Activated CD8-positive, alpha-beta memory T cell treated with anti-CD3 and anti-CD28 coated beads for 4 hours (primary cell): ENCODE measurements at places on chromosomes 4 and X.

GRCh38 chrX:153867139-153867538 is 18.8 kb downstream of the L1CAM start:
- DNase-seq, result no peak

- DNase-seq, result no peak
Measured at GRCh38 chrX:39690541-39691415, 407.0 kb downstream of the BCOR start.

DNA sequence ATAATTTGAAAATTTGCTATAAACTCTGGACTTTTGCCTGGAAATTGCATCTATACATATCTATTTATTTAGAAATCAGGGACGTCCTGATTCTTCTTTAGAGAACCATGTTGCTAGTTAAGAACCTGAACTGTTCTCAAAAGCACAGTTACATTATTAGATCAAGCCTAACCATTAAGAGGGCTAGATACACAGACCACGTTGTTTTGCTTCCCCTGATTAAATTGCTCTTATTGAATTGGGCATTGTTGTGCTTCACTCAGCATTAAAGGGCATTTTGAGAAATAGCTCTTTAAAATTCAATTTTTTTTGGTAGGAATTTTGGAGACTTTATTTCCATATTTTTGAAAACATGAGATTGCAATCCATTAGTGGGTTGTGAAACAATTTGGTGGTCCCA is 44.4 kb downstream of the FIP1L1 start:
- DNase-seq, result no peak

- no peak for DNase-seq
Measured at GRCh38 chr4:57061395-57061794, 48.8 kb downstream of the IGFBP7 start.

DNA sequence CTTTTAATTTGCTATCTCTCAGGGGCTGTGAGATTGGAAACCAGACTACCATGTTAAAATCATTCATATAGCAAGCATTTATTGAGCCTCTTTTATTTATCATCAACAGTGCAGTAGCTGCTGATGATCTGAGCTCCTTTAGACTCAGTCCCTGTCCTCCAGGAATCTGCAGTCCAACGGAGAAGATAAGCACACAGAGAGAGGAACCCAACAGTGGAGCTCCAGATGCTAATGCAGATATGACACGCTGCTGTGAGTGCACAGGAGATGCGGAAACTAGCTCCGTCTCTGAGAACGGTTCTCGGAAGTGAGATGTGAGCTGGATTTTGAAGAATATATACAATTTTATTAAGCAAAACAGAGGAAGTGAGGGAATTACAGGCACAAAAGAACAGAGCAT is 35.4 kb downstream of the DCHS2 start:
- no peak for DNase-seq

DNA sequence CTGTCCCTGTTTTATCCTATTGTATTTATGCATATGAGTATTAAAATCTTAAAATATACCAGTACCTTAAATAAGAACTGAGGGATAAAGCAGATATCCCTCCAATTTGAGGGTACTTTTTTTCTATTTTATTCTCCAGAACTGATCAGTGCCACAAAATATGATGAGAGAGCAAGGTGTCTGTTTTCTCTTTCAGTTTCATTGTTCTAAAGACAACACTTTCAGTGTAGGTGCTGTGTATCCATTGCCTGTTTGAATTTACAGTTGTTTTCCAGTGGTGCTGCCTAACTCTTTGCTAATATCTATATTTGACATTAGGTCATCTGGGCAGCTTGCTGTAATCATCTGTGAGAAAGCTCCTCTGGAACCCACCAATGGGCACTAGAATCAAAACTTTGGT is 394.7 kb downstream of the IL1RAPL1 start:
- DNase-seq, result no peak

GRCh38 chrX:118660085-118660484 is 67.3 kb upstream of the IL13RA1 start:
- DNase-seq, result no peak

DNA sequence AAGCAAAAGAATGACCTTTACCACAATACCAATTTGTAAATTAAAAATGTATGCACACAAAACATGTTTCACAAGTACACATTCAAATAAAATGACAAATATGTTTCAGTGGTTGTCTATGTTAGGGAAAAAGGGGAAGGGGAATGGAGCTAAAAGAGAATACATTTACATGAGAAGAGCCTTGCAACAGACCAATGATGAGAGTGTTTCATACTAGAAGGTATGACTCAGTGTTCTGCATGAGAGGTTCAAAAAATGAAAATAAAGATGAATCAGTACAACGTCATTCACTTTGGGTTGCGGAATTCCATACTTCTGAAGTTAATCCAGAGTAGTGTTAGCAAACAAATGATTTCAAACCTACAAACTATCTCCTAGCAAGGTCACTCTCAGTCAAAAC is 51.7 kb downstream of the RPGR start:
- DNase-seq, result no peak

DNA sequence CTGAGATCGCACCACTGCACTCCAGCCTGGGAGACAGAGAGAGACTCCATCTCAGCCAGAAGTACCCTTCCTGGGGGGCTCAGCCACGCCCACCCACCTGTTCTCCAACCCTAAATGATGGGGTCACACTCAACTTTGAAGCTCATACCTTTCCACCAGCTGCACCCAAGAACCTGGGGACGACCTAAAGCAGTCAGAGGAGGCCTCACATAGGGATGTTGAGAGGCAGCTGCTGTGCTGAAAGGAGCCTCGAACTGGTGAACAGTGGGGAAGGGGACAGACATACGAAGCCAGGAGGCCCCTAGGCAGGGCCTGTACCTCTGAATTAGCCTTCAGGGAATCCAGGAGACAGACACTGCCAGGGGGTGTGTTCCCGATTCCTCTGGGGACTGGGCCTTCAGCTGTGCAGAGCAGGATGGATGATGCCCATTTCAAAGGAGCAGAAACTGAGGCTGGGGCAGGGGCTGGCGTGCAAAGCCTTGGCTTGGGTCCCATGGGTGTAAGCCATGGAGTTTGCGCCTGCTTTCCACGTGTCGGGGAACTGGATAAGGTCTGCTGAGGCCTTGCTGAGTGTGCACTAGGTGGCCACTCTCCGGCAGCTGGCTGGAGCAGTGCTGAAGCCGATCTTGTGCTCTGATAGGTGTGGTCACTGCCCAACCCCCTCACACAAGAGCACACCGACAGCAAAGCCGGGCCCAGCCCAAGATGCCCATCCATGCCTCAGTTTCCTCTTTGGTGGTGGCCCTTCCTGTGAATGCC is 130.8 kb downstream of the CPZ start:
- DNase-seq, result no peak

DNA sequence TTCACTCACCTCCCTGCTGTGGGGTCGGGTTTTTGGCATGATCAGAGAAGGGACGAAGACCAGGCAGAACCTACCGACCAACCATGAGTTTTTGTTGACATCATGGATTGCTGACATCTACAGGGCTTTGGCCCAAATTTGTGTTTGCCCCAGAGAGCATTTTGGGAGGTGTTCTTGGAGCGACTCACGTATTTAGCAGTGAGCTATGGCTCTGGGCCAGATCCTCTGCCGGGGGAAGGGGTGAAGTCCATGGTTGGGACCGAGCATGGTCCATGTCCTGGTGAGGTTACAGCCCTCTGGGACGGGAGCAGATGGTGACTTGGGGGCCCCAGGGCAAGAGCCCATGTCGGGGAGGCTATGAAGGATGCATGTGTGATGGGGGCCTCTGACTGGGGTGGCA is 17.4 kb downstream of the SORCS2 start:
- DNase-seq, result no peak

DNA sequence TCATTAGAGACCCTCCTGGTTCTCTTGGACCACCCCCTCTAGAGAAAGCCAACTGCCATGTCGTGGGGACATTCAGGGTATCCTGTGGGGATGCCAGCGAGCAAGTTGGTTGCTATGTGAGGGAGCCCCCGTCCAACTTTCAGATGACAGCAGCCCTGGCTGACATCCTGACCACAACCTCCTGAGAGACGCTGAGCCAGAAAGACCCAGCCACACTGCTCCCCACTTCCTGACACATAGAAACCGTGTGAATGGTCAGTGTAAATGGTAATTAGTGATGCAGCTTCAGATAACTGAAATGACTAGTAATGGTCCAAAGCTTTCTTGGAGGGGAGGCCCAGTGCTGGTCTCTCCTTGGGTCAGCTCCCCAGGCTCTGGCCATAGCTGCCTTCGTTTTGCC is 10.8 kb downstream of the CLCN4 start:
- DNase-seq, result no peak

DNA sequence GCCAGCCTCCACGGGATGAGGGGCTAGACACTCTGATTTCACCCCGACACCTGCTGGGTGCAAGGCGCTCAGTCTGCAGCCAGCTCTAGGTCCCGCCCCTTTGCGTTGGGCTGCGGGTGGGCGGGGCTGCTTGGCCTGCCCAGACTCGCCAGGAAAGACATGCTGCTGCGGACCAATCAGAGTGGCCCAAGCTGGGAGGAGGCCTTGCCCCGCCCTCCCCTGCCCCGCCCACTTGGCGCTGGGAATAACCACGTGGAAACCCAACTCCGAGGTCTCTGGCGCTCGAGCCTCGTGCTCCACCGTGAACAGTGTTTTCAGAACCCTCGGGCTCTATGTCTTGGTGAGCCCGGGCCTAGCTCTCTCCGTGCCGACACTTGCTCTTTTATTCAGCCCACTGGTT is 5.3 kb upstream of the VMA21 start:
- no peak for DNase-seq

GRCh38 chrX:152900937-152901445 is 3.1 kb downstream of the ZNF185 start:
- DNase-seq, result no peak

GRCh38 chr4:8469550-8469949 is 29.0 kb downstream of the TRMT44 start:
- no peak for DNase-seq

DNA sequence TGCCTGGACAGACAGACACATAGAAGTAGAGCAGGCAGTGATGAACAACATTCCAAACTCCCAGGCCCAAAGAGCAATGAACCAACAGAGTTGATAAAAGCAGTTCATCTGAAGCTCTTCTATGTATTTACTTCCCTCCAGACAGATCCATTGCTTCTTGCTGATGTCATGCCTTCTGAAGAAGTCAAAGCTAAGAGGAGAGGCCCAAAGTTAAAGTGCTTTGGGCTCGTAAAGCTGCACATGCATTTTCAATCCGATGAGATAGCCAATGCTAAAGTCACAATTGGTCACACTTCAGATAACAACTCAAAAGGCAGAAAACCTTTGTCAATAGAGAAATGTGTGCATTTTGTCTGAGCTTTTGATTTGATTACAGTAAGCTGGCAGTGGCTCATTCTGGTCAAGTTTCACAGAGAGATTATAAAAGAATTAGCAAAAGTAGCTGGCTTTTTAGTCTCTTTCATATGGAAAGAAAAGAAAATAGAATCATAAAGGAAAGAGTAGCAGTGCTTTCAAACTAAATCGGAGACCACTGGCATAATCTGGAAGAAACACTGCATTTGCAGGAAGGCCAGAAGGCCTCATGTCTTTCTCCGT is 82.0 kb downstream of the GPC4 start:
- no peak for DNase-seq

DNA sequence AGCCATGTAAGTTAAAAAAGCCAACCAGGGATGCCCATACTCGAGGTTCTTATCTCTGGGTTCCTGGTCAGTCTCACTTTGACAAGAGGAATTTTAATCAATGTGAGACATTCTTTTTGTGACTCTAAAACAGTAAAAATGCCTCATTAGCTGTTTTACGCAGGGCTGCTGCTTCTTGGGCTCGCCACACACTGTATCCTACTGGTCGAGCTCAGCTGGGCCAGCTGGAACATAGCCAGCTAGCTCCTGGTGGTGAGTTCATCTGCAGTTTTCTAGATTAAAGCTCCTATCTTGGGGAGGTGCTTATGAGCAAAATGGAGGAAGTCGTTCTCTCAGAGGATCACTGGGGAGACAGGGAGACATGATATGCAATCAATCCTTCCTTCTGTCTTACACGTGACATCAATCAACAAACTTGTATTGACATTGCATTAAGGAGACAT is 55.9 kb upstream of the LEF1 start:
- no peak for DNase-seq

DNA sequence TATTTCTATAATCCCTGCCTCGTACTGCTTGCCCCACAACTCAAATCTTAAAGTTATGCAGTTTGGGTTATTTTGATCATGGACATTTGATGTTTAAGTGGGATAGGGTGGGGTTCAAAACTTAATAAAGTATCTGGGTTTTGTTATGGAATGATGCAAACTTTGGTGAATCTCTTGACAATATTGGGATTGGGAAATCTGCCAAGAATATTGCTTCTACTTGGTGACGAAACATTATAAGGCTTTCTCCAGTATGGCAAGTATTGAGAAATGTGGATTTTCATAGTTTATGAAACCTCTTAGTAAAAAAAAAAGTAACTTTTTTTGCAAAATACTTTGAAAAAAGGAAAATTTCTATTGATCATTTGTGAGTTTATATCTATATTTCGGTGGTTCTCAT is 130.8 kb upstream of the SFRP2 start:
- no peak for DNase-seq

DNA sequence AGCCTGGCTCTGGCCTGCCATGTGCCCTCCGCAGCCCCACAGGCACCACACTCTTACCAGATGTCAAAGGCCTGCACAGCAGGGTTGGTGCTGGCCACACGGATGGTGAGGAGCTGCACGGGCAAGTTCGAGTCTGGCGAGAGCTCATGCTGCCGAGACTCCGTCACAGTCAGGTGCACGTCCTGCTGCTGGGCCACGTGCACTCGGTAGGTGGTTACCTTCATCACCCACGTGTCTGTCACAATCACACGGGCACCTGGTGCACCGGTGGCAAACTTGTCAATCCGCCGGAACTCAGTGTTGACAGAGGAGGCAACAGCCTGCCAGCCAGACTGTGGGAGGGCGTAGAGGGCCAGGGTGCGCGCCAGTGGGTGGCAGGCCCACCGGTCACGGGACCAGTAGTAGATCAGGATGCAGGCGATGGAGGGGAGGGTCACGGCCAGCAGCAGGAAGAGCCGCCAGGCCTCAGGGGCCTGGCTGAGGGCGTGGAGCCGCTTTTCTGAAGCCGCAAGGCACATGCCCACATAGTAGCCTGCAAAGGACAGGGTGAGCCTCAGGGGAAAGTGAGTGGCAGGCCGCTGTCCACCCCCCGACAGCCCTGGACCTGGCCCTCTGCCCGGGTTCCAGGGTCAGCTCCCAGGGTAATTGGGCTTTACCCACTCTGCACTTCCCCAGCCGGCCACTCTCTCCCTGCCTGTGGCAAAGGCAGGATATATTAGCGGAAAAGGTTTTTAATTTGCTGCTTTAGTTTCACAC is 2.9 kb downstream of the TMEM129 start:
- DNase-seq, result no peak

GRCh38 chrX:109393859-109394258 is 88.0 kb downstream of the GUCY2F start:
- DNase-seq, result no peak

DNA sequence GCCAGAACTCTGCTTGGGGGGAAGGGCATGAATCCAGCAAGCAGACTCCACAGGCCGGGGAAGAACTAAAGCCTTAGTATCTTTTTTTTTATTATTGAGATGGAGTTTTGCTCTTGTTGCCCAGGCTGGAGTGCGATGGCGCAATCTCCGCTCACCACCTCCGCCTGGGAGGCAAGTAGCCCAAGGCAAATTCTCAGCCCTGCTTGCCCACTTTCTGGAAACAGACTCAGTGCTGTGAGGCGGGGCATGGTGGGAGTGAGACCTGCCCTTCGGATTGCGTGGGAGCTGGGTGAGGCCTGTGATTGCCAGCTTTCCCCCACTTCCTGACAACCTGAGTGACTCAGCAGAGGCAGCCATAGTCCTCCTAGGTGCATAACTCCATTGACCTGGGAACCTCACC is 348.8 kb downstream of the GASK1B start:
- no peak for DNase-seq
